Natural killer cell (primary cell): ENCODE measurements at places on chromosomes 3 and 15.
A peak's percentile ranks its signal among the peaks of the same experiment; 100 is the strongest.

- peaks cover 45% of the 10 kb centered on the region for H3K4me1 ChIP-seq
- no peak overlapping the region for H3K27ac ChIP-seq
- peaks cover 3% of the 10 kb centered on the region for H3K27me3 ChIP-seq
- DNase-seq, result peak; percentile 52
Measured at GRCh38 chr3:43770426-43771103, 79.8 kb downstream of the ABHD5 start.

DNA sequence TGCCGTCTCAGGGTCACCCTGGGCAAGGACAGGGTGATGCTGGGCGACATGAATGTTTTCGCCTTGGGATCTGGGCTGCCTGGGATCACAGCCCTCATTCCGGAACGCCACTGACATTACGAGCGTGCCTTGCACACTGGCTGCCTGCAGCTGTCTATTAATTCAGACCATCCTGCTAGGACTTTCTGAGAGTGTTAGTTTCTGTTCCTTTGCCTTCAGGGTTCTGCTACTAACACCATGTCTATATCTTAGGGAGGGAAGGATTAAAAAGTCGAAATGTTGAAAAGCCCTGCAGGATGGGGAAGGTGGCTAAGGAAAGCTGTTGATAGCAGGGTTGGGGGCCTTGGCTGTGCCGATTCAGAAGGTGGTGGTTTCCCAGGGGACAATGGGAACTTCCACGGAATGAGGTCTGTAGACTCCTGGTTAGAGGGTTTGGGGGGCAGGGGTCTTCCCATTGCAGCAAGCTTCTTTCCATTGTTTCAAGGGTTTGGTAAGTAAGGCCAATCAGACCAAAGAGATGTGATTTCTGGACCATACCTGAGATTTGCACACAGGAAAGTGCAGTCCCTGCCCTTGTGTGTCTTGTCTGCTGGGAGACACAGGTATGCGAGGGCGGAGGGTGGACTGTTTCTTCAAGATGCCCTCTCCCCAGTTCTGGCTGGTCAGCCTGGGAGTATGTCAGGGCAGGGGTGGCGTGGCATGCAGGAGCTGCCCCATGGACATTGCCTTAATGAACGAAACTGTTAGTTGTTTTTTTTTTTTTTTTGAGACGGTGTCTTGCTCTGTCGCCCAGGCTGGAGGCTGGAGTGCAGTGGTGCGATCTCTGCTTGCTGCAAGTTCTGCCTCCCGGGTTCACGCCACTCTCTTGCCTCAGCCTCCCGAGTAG lies 50.9 kb downstream of the RGMA start:
- no peaks in the 10 kb centered on the region for H3K27me3 ChIP-seq
- H3K27ac ChIP-seq, result no peak overlapping the region
- no peak for DNase-seq
- no peaks in the 10 kb centered on the region for H3K36me3 ChIP-seq

GRCh38 chr3:84666468-84666867 lies 292.3 kb upstream of the CADM2 start:
- DNase-seq, result no peak
- no peak overlapping the region for H3K4me3 ChIP-seq
- H3K27ac ChIP-seq, result no peak overlapping the region
- H3K4me1 ChIP-seq, result no peaks in the 10 kb centered on the region
- no peaks in the 10 kb centered on the region for H3K36me3 ChIP-seq

DNA sequence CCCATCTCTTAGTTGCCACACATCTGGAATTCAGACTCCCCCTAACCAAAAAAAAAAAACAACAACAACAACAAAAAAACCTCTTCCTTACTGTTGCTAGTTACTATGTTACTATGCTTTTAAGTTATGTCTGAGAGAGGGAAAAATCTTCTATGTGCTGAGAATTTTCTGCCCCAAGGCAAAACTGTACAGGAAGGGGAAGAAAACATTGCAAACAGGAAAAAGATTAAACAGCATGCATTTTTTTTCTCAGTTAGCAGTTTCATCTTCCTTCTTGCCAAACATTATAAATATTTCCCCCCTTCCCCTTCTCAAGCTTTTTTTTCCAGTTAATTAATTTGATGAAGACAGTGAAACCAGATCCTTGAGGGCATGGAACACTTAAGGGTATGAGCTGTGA lies 1.1 kb upstream of the CD200R1 start:
- H3K4me1 ChIP-seq, result peaks cover 3% of the 10 kb centered on the region
- no peaks in the 10 kb centered on the region for H3K27me3 ChIP-seq
- no peaks in the 10 kb centered on the region for H3K36me3 ChIP-seq
- DNase-seq, result no peak
- H3K4me3 ChIP-seq, result no peak overlapping the region
- H3K27ac ChIP-seq, result no peak overlapping the region

GRCh38 chr3:39144748-39145380 lies 8.5 kb downstream of the CSRNP1 start:
- peaks cover 54% of the 10 kb centered on the region for H3K4me1 ChIP-seq
- no peak for DNase-seq

- no peak overlapping the region for H3K4me3 ChIP-seq
- no peak for DNase-seq
- no peaks in the 10 kb centered on the region for H3K27me3 ChIP-seq
- H3K36me3 ChIP-seq, result no peaks in the 10 kb centered on the region
Measured at GRCh38 chr3:98817547-98818041, 54.5 kb downstream of the ST3GAL6 start.

GRCh38 chr15:77497942-77498361 lies 77.3 kb downstream of the HMG20A start:
- no peak for DNase-seq
- H3K36me3 ChIP-seq, result no peaks in the 10 kb centered on the region
- no peaks in the 10 kb centered on the region for H3K27me3 ChIP-seq

DNA sequence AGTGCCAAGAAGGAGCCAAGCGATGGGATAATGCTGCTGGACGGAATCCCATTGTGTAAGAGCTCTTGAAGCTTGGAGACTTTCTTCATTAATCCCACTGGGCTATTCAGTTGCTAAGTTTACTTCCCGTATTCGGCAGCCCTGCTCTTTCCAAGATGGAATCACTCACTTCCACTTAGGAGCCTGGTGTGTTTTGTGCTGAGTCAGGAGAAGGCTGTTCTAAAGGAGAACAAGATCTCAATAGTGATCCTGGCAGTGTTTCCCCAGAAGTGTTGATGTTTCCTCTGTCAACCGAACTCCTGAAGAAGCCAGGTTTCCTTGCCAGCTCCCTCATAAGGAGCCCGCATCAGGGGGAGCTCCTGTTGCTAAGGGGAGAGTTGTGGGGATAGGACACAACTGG lies 270.2 kb upstream of the CHRM5 start:
- no peaks in the 10 kb centered on the region for H3K4me1 ChIP-seq
- H3K27me3 ChIP-seq, result no peaks in the 10 kb centered on the region
- no peak overlapping the region for H3K27ac ChIP-seq
- no peak for DNase-seq
- no peaks in the 10 kb centered on the region for H3K36me3 ChIP-seq

DNA sequence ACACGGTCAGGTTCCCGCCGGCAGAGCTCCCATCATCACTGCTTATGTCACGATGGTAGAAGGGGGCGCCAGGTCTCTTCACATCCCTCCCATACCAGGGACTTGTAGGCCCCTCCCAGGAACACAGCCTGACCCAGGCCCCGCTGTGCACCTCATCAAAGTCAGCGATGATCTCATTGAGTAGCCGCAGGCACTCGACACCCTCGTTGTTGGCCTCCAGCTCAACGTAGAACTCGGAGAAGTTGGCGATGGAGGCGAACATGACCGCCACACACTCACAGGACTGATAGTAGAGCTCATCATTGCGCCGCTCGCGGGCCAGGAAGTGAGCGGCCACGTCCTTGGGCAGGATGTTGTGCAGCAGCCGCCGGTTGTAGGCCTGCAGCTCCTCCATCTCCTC lies 89.2 kb downstream of the SEC22A start:
- H3K4me1 ChIP-seq, result no peaks in the 10 kb centered on the region
- H3K27me3 ChIP-seq, result no peaks in the 10 kb centered on the region
- no peak for DNase-seq
- no peak overlapping the region for H3K27ac ChIP-seq
- H3K4me3 ChIP-seq, result no peak overlapping the region
- no peaks in the 10 kb centered on the region for H3K36me3 ChIP-seq

DNA sequence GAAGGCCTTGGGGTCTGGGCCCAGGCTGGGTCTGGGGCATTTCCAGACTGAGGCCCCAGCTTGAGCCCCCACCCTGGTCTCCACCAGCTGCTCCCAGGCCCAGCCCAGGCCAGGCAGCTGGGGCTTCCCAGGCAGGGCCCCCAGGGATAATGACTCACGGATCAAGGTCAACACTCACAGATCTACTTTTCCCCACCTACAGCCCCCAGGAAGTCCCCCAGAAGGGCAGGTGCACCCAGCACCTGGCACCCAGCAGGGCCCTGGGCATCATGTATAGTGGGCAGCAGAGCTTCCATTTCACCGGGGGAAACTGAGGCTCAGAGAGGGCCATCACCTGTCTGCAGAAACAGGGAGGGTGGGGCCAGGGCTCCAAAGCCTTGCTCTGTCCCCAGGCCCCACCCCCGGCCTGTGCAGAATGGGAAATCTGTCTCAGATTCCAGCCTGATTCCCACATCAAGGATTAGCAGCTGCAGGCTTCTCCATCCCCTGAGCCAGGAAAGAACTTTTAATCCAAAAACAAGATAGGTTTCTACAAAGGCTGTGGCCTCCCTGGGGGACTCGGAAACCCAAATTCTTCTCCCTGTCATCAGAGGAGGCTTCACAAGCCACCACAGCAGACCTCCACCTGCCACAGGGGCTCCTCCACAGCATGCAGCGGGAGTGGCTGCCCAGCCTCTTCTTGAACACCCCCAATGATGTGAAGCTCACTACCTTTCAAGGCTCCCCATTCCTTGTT lies 49.8 kb downstream of the IQSEC1 start:
- DNase-seq, result no peak
- H3K27ac ChIP-seq, result peak overlapping the region; percentile 34
- H3K4me3 ChIP-seq, result no peak overlapping the region
- H3K27me3 ChIP-seq, result no peaks in the 10 kb centered on the region

DNA sequence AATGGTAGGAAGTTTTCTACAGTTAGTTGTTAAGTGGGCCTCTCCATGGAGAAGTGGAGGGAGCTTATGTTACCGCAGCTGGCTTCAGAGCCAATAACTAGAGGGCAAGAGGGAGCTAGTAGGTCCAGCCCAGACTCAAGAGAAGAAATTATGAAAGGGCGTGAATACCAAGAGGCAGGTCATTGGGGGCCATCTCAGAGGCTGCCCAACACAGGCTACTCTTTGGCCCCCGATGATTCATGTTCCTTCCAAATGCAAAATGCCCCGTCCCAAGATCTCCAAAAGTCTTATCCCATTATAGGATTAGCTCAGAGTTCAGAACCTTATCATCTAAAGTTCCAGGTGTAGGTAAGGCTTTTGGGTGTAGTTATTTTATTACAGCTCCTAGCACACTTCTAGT lies 94.5 kb downstream of the FNDC3B start:
- H3K27me3 ChIP-seq, result no peaks in the 10 kb centered on the region
- peaks cover 51% of the 10 kb centered on the region for H3K4me1 ChIP-seq
- H3K36me3 ChIP-seq, result no peaks in the 10 kb centered on the region
- peak overlapping the region; percentile 69 for H3K27ac ChIP-seq
- no peak for DNase-seq
- H3K4me3 ChIP-seq, result no peak overlapping the region

- H3K4me1 ChIP-seq, result no peaks in the 10 kb centered on the region
- H3K27ac ChIP-seq, result no peak overlapping the region
- H3K4me3 ChIP-seq, result no peak overlapping the region
- H3K27me3 ChIP-seq, result no peaks in the 10 kb centered on the region
Measured at GRCh38 chr15:72936691-72937679, 115.3 kb upstream of the NEO1 start.

DNA sequence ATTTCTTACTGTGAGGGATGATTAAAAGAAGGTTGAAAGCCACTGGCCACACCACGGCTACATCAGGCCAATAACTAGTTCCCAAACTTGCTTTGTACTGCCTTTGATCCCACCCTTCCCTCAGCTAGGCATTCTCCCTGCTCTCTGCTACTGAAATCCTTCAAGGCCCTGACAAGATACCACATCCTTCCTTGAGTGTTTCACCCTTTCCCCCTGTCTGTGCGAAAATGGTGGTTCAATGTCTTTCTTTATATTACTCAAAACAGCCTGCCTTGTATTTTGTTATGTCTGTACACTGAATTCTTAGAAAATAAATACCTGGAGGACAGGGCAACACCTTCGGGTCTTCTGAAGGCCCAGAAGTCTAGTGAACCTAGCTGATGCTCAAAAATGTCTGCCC lies 932 bp upstream of the VPS8 start:
- no peak overlapping the region for H3K4me3 ChIP-seq
- peaks cover 8% of the 10 kb centered on the region for H3K4me1 ChIP-seq
- no peak overlapping the region for H3K27ac ChIP-seq
- DNase-seq, result no peak
- H3K27me3 ChIP-seq, result no peaks in the 10 kb centered on the region

DNA sequence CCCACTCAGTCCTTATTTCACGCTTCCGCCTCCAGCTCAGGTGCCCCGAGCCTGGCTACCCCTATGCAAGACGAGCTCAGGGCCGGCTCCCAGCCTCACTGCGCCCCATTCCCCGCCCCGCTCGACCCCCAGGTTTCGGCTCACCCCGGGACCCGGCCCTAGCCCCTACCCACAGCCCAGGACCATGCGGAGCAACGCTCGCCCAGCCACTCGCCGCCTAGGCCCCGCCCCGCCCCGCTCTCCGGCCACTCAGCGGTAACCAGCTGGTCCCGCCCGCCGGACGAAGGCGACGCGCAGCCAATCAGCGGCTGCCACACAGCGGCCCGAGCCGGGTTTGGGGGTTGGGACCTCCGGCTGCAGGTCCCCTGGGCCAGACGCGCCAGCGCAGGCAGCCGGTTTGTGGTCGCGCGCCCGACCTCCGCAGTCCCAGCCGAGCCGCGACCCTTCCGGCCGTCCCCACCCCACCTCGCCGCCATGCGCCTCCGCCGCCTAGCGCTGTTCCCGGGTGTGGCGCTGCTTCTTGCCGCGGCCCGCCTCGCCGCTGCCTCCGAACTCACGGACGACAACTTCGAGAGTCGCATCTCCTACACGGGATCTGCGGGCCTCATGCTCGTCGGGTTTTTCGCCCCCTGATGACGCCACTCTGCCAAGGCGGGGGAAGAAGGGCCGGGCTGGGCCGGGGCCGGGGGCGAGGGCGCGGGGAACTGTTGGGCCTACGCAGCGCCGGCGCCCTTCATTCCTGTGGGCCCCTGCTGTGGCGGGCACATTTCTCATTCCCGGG lies at the start of gene CATSPER2:
CATSPER2 (minus strand) TSS at position 196 of the 781 bp plus-strand sequence. CDS start 783 bp downstream, outside the sequence.
- no peaks in the 10 kb centered on the region for H3K27me3 ChIP-seq
- no peak for DNase-seq
- peaks cover 2% of the 10 kb centered on the region for H3K36me3 ChIP-seq
- H3K4me1 ChIP-seq, result no peaks in the 10 kb centered on the region
- no peak within 1 kb of the TSS for H3K4me3 ChIP-seq

DNA sequence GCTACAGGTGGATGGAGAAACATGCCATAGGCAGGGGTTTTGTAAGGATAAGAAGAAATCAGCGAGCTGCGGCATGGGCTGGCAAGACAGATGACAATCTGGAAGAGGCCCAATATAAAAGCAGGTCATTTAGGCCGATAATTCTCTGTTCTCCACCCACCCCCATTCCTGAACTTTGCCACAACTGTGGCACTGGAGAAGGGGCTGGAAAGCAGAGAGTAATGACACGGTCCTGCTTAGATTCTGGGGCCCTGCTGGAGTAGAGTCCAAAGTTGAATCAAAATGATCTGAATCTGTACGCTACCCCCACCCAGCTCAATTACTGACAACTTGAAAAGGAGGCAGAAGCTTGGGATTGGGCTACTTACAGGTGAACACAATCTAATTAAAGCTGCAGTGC lies 18.4 kb upstream of the BUB1B start:
- H3K4me1 ChIP-seq, result no peaks in the 10 kb centered on the region
- no peaks in the 10 kb centered on the region for H3K27me3 ChIP-seq
- no peak overlapping the region for H3K27ac ChIP-seq
- H3K36me3 ChIP-seq, result no peaks in the 10 kb centered on the region
- DNase-seq, result no peak
